Pancreas (tissue), 10 donors: ENCODE measurements at places on chromosomes 13 and 19. TPM values are rescaled to one million over a fixed set of nuclear protein-coding genes. Genes with fewer than 3 reads are reported as not detected.

GRCh38 chr19:51901860-51902259 lies 3.0 kb downstream of the ZNF649 start:
- DNase-seq, result no peak

GRCh38 chr13:101896541-101896940 lies 444.1 kb downstream of the ITGBL1 start:
- DNase-seq, result no peak

The CELF5 gene
- total RNA-seq, result 1.6 TPM

The ZFP36 gene
- 28.6 TPM for total RNA-seq

DNA sequence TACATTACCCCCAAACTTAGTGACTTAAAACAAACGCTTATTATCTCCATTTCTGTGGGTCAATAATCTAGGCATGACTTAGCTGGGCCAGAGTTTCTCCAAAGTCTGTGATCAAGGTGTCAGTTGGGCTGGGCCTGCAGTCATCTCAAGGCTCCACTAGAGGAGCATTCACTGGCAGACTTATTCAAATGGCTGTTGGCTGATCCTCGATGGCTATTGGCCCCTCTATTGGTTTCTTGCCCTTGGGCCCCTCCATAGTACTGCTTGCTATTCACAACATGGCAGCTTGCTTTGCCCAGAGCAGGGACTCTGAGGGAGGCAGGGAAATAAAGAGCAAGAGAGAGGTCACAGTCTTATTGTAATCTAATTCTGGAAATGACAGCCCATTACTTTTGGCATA lies 57.6 kb downstream of the RCBTB2 start:
- no peak for DNase-seq

GRCh38 chr13:100461309-100462030 lies 127.1 kb downstream of the GGACT start:
- no peak for DNase-seq

- no peak for DNase-seq
These were observed 28.6 kb upstream of the NDUFS7 start for GRCh38 chr19:1354970-1355567.

DNA sequence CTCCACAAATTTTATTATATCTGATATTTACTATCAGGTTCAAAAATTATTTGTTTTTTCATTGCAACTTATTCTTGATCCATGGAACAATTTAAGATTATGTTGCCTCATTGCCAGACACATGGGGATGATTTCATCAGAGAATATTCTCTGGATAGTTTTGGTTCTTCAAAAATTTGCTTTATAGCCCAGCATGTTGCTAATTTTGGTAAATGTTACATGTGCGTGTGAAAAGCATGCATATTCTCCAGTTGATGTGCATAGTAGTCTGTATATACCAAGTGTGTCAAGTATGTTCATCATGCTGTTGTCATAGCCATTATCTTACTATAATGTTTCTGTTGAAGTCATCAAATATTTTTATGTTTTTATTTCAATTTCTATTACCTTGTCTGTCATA lies 122.3 kb downstream of the RFC3 start:
- no peak for DNase-seq

DNA sequence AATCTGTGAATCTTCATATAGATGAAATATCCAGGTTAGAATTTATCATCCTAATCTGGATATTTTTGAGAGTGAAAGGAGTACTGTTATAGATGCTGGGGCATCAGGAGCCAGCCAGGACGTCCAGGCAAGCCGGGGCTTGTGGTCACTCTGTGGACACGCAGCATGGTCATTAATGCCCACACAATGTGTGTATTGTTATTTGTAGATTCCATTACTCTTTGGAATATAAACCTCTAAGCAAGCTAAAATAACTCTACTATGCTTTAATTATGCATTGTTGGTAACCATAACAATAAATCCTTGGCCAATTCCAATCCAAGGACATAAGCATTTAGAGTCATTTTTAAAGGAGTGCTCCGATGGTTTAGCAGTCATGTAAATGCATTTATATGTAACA lies 137.9 kb downstream of the TM9SF2 start:
- no peak for DNase-seq

- no peak for DNase-seq
These were observed 7.1 kb downstream of the ARHGAP45 start for GRCh38 chr19:1073956-1074517.

The FUT1 gene
- 6.8 TPM for total RNA-seq

The LILRB5 gene
- total RNA-seq, result 0.71 TPM

The CPT1C gene
- total RNA-seq, result 0.79 TPM
